ENCODE measurements at places on chromosomes 2 and 18. TPM values are rescaled to one million over a fixed set of nuclear protein-coding genes. Genes with fewer than 3 reads are reported as not detected.

The NOL4 gene
- not detected for total RNA-seq

The MDH1B gene
- 0.81 TPM for total RNA-seq

The E2F6 gene
- total RNA-seq = 11.3 TPM

The EMILIN1 gene
- total RNA-seq = 81.3 TPM

Data from fibroblast of the aortic adventitia (primary cell).